Right ventricle myocardium inferior (tissue), 1 donor: ENCODE measurements at places on chromosomes 4 and X.

DNA sequence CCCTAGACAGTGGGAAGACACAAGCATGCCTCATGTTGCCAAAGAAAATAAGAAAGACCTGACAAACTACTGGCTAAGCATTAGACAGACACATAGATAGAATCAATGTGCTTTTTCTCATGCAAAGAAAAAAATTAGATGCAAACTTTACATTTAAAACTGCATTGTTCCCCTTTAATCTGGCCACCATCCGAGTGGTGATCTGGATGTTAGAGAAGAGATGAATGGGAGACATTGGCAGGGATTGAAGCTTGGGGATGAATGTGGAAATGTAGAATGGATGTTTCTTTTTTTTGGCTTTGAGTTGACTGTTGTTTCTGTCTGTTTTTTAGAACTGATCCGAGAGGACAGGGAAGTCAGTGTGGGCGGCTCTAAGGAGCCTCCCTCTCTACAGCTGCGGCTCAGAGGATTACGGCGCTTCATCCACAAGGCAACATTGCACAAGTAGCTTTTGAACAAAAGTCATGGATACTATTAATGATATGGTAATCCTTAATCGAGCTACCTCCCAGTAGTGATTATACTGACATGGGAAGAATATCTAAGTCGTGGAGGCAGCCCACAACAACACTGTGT is 53.0 kb downstream of the HELT start:
- DNase-seq = no peak

DNA sequence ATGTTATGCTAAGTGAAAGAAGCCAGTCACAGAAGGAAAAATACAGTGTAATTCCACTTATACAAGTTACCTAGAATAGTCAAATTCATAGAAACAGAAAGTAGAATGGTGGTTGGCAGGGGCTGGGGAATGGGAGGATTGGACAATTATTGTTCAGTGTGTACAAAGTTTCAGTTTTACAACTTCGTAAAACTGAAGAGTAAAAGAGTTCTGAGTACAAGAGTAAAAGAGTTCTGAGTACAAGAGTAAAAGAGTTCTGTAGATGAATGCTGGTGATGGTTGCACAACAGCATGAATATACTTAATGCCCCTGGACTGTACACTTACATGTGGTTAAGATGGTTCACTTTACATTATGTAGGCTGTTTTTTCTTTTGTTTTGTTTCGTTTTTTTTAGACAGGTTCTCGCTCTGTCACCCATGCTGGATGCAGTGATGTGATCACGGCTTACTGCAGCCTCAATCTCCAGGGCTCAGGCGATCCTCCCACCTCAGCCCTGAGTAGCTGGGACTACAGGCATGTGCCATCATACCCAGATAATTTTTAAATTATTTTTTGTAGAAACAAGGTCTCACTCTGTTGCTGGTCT is 230.9 kb downstream of the SOWAHB start:
- no peak for DNase-seq

- DNase-seq = no peak
Measured at GRCh38 chr4:3009422-3009821, 46.1 kb downstream of the GRK4 start.

GRCh38 chr4:168993714-168994510 is 16.1 kb downstream of the CBR4 start:
- DNase-seq = no peak

DNA sequence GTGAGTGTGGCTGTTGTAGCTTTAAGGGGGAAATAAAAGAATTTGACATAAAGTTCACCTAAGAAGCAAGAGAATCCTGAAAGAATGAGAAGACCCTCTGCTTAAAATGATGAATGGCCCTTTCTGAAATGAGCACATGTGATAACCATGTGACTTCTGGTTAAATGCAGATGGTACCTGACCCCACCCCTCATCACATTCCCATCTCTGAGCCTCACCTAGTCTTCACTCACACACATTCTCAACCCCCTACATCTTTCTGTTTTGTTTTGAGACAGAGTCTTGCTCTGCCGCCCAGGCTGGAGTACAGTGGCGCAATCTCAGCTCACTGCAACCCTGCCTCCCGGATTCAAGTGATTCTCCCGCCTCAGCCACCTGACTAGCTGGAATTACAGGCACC is 31.5 kb downstream of the SEPTIN6 start:
- DNase-seq = no peak

- DNase-seq = no peak
Measured at GRCh38 chr4:158219623-158220022, 9.3 kb downstream of the TMEM144 start.

DNA sequence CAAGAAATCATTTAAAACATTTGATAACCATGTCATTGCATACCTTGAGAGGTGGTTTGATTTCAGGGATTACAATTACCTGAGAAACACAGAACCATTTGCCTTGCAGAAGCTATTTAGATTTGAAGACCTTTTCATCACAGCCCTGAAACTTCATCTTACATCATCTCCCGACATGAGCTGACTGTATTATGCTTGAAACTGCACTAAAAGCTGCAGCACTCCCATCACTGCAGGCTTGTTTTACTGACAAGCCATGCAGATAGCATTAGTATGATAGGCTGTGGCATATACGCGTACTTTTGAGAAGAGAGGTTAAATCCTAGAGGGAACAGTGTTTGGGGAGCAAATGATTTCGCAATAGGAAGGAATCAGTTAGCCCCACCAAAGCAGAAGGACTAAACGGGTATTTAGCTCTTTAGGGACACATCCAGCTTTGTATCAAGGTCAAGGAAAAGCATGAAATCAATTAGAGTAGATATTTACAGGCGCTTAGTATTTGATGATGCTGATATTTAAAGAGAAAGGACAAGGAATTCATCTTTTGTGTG is 133.2 kb upstream of the DIAPH2 start:
- no peak for DNase-seq

DNA sequence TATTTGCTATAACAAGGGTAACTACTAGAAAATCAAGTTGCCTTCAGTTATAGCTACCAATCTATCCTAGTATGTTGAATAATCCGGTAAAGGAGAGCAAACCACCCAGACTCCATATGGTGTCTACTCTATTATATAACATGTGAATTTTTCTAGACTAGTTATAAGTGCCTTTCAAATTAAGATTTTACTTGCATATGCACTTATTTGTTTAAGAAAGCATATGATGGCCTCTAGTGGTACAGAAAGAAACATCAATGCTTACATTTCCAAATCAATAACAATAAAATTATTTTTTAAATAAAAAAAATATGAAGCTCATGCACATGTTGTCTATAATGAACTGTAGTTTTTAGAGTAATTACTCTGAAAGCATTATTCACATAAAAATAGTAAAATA is 1516.4 kb upstream of the PABPC4L start:
- DNase-seq = no peak
